Activated CD4-positive, alpha-beta T cell treated with anti-CD3 and anti-CD28 coated beads, Interleukin-2, amount 50 U/mL, for 1 hour (primary cell): ENCODE measurements at places on chromosomes 2 and 18.

GRCh38 chr2:237592425-237592980 is 2.0 kb upstream of the RAB17 start:
- no peak for DNase-seq

GRCh38 chr2:218031771-218032257 is 29.0 kb upstream of the TNS1 start:
- DNase-seq, result no peak

DNA sequence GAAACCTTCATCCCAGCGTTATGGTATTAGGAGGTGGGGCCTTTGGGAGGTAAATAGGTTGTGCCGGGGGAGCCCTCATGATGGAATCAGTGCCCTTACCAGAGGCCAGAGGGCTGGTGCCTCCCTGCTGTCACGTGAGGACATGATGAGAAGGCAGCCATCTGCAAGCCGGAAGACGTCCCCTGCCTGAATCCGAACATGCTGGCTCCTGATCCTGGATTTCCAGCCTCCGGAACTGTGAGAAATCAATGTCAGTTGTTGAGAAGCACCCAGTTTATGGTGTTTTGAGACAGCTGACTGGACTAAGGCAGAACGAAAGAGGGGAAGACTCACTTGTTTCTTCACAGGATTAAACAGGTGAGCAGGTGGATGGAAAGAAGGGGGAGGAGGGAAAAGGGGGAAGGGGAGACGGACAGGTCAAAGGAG is 13.0 kb upstream of the KLF11 start:
- DNase-seq, result no peak

GRCh38 chr2:111967018-111967417 is 68.6 kb downstream of the MERTK start:
- no peak for DNase-seq

- DNase-seq, result no peak
Observed at GRCh38 chr2:238895361-238895882, 47.5 kb downstream of the TWIST2 start.
